ENCODE measurements at places on chromosomes 11 and 22.

GRCh38 chr11:123707606-123708205 is 33.8 kb downstream of the ZNF202 start:
- peak; percentile 51 for DNase-seq

- DNase-seq: no peak
These were observed 64.6 kb downstream of the FEZ1 start for GRCh38 chr11:125431481-125431880.

- no peak for DNase-seq
These were observed 33.1 kb downstream of the EIF3F start for GRCh38 chr11:8020244-8020597.

DNA sequence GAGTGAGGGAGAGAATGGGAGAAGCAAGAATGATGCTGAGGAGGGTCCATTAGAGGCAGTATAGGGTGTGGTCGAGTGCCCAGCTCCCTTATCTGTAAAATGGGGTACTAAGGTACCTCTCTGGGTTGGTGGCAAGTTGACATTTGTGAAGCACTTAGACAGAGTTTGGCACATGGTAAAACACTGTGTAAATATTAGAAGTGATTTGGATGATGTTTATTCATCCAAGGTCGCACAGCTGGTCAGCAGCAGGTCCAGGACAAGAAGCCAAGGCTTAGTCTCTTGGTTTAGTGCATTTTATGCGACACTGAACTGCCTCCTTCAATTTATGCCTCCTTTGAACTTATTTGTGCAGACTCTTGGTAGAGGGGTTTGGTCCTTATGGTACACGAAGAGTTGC is 19.4 kb downstream of the KREMEN1 start:
- DNase-seq: no peak

DNA sequence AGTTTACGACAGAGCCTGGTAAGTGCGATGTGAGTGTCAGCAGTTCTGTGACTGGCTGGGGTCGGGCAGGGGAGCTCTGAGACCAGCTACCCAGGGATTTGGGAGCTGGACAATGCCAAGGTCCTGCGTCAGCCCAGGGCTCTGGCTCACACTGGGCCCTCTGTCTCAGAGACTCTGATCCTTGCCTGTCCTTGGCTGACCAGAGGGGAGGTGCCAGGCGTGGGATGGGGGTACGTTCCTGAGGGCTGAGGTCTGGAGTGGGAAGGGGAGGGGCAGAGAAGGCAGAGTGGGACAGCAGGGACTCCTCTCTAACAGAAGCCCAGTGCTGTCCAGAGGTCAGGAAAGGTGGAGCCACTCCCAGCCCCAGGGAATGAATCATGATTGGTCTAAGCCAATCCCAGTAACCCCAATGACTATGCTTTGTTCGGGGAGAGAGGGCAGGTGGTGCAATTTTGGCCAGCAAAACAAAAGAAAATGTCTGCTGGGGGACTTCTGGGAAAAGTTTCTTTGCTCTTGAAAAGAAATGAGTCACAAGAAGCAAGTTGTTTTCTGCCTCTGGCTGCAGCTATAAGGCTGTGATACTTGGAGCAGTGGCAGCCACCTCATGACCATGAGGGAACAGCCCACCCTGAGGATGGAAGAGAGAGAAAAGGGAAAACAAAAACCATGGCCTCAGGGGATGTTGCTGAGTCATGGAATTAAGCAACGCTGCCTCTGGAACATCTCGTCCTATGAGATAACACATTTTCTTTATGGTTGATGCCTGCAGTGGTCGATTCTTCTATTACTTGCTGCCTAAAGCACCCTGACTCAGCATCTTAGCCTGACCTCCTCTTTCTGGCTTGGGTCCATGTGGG is 108.3 kb downstream of the CHST1 start:
- no peak for DNase-seq

DNA sequence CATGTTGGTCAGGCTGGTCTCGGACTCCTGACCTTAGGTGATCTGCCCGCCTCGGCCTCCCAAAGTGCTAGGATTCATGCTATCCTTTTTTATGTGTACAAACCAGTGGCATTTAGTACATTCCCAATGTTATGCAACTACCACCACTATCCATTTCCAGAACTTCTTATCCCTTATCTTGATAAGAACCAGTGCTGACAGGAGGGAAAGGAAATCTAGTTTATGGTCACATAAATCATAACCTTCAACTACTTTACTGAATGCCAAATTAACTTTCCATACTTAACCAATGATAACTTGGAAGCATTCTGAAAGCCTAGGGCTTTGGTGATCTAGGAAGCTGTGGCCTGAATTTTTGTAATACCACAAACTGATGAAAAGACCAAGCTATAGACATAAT is 170.4 kb downstream of the SWAP70 start:
- DNase-seq: no peak

DNA sequence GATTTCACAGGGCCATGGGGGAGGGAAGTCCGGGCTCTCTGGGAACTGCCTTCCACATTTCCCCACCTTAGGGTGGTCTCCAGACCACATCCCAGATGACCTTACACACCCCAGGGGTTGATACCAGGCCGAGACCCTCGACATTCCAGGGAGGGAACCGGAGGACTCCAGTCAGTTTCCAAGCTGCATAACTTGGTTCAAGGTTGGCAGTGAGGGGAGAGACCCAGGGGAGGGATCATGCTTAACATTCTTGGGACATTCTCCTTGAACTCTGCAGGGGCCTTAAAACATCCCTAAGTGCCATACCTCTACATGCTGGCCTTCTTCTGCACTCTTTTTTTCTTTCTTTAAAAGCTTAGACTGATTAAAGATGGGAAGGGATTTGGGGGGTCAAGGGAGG is 251.0 kb downstream of the ST3GAL4 start:
- DNase-seq: no peak
